HFFc6 (cell line): ENCODE measurements at places on chromosomes 11 and 22. TPM values are rescaled to one million over a fixed set of nuclear protein-coding genes. Genes with fewer than 3 reads are reported as not detected.

Gene DGCR6
- total RNA-seq = 0.24 to 0.87 TPM (median 0.80 TPM) in 3 replicates

Gene OR51I1
- not detected in 3 replicates for total RNA-seq

Gene PICALM
- 210 to 243 TPM (median 227 TPM) in 3 replicates for total RNA-seq

Gene KCNC1
- total RNA-seq = not detected in 2 replicates

Gene PNPLA3
- 2.6 to 7.0 TPM (median 5.0 TPM) in 3 replicates for total RNA-seq
